Thyroid gland (tissue), 4 donors: ENCODE measurements at places on chromosomes 1 and 21. TPM values are rescaled to one million over a fixed set of nuclear protein-coding genes. Genes with fewer than 3 reads are reported as not detected.
A peak's percentile ranks its signal among the peaks of the same experiment; 100 is the strongest.

GRCh38 chr1:53420341-53420740 lies 38.9 kb upstream of the DMRTB1 start:
- no peak overlapping the region for H3K27ac ChIP-seq
- no peaks in the 10 kb centered on the region for H3K27me3 ChIP-seq
- H3K4me3 ChIP-seq = no peak overlapping the region
- no peaks in the 10 kb centered on the region for H3K36me3 ChIP-seq
- no peak for DNase-seq

RORC gene
- total RNA-seq = 45.4 TPM

- H3K4me3 ChIP-seq = no peak overlapping the region
- no peak overlapping the region for H3K27ac ChIP-seq
Measured at GRCh38 chr1:220164116-220164515, 70.2 kb downstream of the IARS2 start.

DNA sequence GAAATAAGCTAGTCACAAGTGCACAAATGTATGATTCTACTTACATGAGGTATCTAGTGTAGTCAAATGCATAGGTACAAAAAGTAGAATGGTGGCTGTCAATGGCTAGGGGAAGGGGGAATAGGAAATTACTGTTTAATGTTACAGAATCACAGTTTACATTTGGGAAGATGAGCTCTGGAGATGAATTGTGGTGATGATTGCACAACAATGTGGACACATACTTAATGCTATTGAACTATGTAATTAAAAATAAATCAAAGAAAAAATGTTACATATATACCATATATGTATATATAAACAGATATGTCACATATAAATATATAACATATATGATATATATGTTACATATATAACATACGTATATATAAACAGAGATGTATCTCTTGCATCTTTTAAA lies 39.4 kb downstream of the VAV3 start:
- H3K36me3 ChIP-seq = no peaks in the 10 kb centered on the region
- no peaks in the 10 kb centered on the region for H3K27me3 ChIP-seq
- H3K4me3 ChIP-seq = no peak overlapping the region
- DNase-seq = no peak

DNA sequence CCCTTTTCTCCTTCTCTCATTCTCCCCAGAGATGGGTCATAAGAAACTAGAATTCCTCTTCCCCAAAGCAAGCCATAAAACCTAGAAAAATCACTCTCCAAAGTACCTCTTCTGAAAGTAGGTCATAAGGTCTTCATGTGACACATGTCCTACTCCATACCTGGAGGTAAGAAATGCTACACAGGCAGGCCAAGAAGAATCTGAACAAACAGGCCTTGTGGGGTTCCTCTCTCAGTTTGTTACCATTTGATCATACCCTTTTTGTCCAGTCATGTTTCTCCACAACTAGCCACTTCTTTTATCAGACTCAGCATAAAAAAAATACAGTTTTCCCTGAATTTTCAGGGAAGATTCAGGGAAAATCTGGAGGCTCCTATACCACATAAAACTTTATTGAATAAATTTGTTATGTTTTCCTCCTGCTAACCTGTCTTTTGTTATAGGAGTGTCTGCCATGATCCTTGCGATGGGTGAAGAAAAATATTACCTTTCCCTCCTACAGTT lies 134.4 kb upstream of the LMO4 start:
- H3K27ac ChIP-seq = no peak overlapping the region
- H3K27me3 ChIP-seq = no peaks in the 10 kb centered on the region
- no peak overlapping the region for H3K4me3 ChIP-seq
- H3K36me3 ChIP-seq = no peaks in the 10 kb centered on the region
- DNase-seq = no peak
- no peaks in the 10 kb centered on the region for H3K4me1 ChIP-seq

- DNase-seq = no peak
- no peaks in the 10 kb centered on the region for H3K27me3 ChIP-seq
- no peaks in the 10 kb centered on the region for H3K36me3 ChIP-seq
- no peak overlapping the region for H3K27ac ChIP-seq
- no peaks in the 10 kb centered on the region for H3K4me1 ChIP-seq
- H3K4me3 ChIP-seq = no peak overlapping the region
Measured at GRCh38 chr1:67355745-67356424, 48.2 kb downstream of the IL12RB2 start.

PSMG1 gene
- 43.5 TPM for total RNA-seq

SLC1A7 gene
- total RNA-seq = 0.33 TPM

- H3K4me3 ChIP-seq = no peak overlapping the region
- no peaks in the 10 kb centered on the region for H3K36me3 ChIP-seq
Measured at GRCh38 chr1:178294654-178295053, 200.8 kb downstream of the RASAL2 start.

GRCh38 chr1:226131639-226132038 lies 54.9 kb downstream of the ACBD3 start:
- H3K27me3 ChIP-seq = no peaks in the 10 kb centered on the region
- H3K4me3 ChIP-seq = no peak overlapping the region
- no peak for DNase-seq
- H3K4me1 ChIP-seq = peaks cover 46% of the 10 kb centered on the region
- no peak overlapping the region for H3K27ac ChIP-seq

GRCh38 chr1:160403244-160403643 lies 2.9 kb downstream of the VANGL2 start:
- no peak overlapping the region for H3K4me3 ChIP-seq
- H3K36me3 ChIP-seq = no peaks in the 10 kb centered on the region
- peaks cover 9% of the 10 kb centered on the region for H3K4me1 ChIP-seq

- H3K4me3 ChIP-seq = no peak overlapping the region
- no peaks in the 10 kb centered on the region for H3K4me1 ChIP-seq
- no peaks in the 10 kb centered on the region for H3K36me3 ChIP-seq
- H3K27me3 ChIP-seq = no peaks in the 10 kb centered on the region
- no peak for DNase-seq
Measured at GRCh38 chr21:45895778-45896370, 85.7 kb upstream of the COL6A1 start.

- H3K4me1 ChIP-seq = no peaks in the 10 kb centered on the region
- H3K27me3 ChIP-seq = no peaks in the 10 kb centered on the region
- no peaks in the 10 kb centered on the region for H3K36me3 ChIP-seq
- H3K4me3 ChIP-seq = no peak overlapping the region
Measured at GRCh38 chr1:20114021-20114648, 5.2 kb downstream of the PLA2G2D start.

DNA sequence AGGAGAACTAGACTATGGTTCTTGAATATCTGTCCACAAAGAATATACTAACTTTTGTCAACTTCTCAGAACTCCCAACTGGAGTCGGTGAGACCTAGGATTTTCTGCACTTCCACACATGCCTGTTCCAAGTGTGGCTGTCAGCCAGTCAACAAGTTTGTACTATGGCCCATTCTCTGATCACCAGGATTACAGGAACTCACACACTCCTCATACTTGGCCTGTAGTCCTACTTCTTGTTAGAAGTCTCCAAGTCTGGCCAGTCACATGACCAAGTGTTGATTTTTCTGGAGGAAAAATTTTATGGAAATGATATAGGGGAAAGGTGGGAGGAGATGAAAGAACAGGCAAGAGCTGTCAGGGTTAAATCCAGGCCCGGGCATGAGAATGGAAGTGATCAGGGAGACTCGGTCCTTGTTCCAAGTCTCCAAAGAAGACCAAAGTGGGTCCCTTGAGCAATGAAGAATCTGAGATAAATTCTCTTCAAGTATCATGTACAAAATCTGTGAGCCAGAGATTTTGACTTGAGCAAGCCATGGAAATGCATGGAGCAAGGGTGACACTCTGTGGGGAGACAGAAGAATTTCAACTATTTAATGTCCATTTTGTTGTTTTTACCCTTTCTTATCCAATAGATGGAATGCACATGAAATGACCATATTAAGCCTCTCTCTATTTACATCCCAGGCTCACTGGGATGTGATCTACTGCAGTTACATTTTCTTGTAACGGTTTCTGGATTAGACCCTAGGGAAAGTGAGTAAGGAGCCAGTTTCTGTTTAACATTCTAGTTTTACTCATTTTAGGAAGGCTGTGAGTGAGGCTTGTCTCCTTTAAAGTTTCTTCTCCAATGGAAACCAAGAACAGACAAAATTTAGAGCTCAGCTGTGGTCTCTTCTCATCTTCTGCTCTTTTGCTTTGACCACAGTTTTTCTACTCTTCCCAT lies 320.9 kb downstream of the ASTN1 start:
- H3K27me3 ChIP-seq = no peaks in the 10 kb centered on the region
- DNase-seq = peak; percentile 46
- no peaks in the 10 kb centered on the region for H3K36me3 ChIP-seq
- no peaks in the 10 kb centered on the region for H3K4me1 ChIP-seq

- no peaks in the 10 kb centered on the region for H3K27me3 ChIP-seq
- H3K27ac ChIP-seq = peak overlapping the region; percentile 45
- peaks cover 23% of the 10 kb centered on the region for H3K4me1 ChIP-seq
- H3K36me3 ChIP-seq = no peaks in the 10 kb centered on the region
Measured at GRCh38 chr1:248862695-248862997, 3.8 kb upstream of the ZNF692 start.

CHI3L2 gene
- 5.1 TPM for total RNA-seq

VANGL2 gene
- 7.1 TPM for total RNA-seq

DNA sequence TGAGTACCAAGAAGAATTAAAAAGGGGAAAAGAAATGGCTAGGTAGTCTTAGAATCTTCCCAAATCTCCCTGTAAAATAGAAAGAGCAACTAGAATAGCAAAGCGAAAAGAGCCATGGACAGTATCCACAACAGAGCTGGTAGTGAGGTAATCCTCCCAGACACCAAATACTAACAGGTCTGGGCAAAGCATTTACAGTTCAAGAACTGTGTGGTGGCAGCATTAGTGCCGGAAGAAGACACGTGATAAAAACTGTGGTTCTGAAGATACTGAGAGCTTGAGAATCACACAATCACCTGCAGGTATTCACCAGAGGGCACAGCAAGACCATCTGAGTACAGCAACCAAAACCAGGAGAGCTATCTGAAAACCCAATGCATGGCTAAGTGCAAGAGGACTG lies 31.8 kb upstream of the OLIG2 start:
- no peak overlapping the region for H3K4me3 ChIP-seq
- no peak for DNase-seq
- H3K36me3 ChIP-seq = no peaks in the 10 kb centered on the region

PRMT2 gene
- total RNA-seq = 112 TPM

GRCh38 chr1:46461017-46461808 lies 28.4 kb upstream of the DMBX1 start:
- H3K27me3 ChIP-seq = no peaks in the 10 kb centered on the region
- no peaks in the 10 kb centered on the region for H3K36me3 ChIP-seq
- no peaks in the 10 kb centered on the region for H3K4me1 ChIP-seq
- no peak overlapping the region for H3K27ac ChIP-seq

SPRR1B gene
- not detected for total RNA-seq

DRAXIN gene
- not detected for total RNA-seq

NUAK2 gene
- 35.3 TPM for total RNA-seq
